ENCODE measurements at places on chromosomes 7 and 10.

DNA sequence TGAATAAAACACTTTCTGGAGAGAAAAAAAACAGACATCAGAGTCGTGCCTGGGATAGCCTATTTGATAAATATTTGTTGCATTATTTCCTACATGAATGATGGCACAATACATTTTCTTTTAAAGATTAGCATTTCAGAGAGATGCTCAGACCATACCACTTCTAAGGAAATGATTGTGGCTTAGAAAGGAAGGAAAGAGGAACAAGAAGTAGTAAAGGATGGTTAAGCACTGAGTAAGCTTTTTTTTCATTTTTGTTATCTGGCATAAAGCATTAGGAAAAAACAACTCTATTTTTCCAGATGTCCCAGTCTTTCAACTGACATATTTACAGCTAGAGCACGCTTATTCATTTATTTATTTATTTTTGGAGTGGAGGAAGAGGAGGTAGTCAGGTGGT lies 258.8 kb upstream of the TEX47 start:
- DNase-seq: no peak

DNA sequence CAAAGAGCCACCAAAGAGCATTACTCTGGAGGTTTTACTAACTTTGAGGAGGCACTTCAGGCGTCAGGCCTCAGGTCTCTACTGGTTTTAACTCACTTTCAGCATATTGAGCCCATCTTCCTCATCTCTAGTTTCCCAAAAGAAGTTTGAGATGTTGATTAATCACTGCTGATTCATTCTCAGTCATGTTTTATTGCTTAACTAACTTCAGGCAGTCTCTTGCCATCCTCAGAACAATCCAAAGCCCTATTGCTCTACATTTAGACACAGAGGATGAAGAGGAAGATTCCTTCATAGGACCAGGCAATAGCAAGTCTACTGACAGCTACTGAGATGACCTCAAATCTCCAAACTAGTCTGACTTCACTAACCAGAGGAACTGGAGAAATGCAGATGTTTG lies 39.1 kb upstream of the BET1 start:
- DNase-seq: no peak

DNA sequence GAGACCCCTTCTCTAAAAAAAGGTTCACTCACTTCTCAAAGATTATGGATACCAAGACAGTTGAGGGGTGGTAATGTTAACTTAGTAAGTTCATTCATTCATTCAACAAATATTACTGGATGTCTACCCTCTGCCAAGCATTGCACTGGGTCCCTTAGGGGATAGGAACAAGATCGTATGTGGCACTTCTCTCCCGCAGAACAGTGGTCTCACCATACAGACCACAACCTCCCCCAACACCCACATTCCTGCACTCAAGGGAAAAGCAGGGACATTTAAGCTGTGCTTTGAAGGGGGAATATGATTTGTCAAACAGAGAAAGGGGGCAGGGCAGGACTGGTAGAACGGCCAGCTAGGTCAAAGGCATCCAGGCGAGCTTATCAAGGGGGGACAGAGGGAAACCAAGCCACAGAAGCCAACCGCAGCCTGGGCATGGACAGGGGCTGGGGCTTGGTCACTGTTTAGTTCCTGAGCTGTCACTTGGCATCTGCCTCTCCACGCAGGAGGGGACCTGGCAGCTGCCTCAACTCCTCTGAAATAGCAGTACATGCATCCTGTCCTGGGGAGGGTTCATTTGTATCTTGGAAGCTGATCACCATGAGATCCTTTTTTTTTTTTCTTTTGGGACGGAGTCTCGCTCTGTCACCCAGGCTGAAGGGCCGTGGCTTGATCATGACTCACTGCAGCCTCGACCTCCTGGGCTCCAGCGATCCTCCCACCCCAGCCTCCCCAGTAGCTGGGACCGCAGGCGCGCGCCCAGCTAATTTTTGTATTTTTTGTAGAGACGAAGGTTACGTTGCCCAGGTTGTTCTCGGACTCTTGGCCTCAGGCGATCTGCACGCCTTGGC lies 949 bp upstream of the CLIP2 start:
- no peak for DNase-seq

- DNase-seq: no peak
Observed at GRCh38 chr10:75028748-75029147, 82.7 kb upstream of the SAMD8 start.

DNA sequence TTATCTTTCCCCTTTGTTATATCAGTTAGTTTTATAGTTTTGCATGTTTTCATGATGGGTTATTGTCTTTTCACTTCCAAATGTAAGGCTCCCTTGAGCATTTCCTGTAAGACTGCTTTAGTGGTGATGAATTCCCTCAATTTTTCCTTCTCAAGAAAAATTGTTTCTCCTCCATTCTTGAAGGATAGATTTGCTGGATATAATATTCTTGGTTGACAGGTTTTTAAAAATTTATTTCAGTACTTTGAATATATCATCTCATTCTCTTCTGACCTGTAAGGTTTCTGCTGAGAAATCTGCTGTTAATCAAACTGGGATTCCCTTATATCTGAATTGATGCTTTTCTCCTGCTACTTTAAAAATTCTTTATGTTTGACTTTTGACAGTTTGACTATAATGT lies 33.3 kb downstream of the SCART1 start:
- no peak for DNase-seq

GRCh38 chr10:21336476-21337170 lies 188.9 kb downstream of the SKIDA1 start:
- DNase-seq: no peak

- no peak for DNase-seq
Observed at GRCh38 chr10:32943854-32944661, 14.0 kb downstream of the ITGB1 start.

GRCh38 chr7:103879928-103880600 lies 109.4 kb downstream of the RELN start:
- no peak for DNase-seq
